Panc1 (cell line): ENCODE measurements at places on chromosomes 12 and 14.

DNA sequence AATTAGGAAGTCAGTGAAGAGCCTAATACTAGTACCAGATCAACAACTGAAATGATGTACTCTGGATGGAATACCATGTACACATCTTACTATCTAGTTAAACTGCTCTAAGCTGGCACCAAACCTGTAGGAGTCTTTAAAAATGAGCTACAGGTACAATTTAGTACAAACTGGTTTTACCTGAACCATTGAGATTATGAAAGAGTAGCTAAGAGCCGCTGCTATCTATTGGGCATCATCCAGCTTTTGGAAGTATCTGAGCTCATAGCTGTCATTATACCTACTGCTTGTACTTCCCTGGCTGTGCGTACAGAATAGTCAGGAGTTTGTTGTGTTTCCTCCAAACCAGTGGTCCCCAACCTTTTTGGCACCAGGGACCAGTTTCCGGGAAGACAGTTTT is 12.4 kb downstream of the TBC1D30 start:
- no peak for DNase-seq

DNA sequence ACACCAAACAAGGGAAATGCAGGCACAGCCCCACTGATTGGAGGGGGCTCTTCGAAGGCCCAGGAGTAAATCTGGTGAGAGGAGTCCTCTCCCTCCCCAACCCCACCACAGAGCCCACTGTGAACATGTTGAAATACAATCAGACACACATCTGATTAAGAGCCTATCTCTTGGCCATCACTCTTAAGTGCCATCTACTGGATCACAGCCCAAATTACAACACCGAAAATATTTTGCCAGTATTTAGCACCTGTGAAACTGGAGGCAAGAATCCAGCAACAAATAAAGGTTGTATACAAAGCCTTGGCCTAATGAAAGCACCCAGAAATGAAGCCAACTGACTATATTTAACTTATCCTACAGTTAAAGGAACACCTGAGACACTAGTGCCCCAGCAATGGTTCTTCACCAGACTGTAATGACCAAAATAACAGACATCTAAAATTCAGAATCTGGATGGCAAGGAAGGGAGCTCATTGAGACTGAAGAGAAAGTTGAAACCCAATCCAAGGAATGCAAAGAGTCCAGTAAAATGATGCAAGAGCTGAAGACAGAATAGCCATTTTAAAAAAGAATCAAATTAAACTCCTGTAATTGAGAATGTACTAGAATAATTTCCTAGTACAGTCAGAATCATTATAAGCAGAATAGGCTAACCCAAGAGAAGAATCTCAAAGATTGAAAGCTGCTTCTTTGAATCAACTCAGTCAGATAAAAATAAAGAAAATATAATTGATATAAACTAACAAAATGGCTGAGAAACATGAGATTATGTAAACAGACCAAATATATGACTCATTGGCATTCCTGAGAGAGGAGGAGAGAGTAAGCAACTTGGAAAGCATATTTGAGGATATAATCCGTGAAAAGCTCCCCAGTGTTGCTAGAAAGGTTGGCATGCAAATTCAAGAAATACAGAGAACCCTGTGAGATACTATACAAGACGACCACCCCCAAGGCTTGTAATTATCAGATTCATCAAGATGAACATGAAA is 1117.0 kb downstream of the FLRT2 start:
- no peak for DNase-seq

GRCh38 chr12:21823581-21823980 is 49.1 kb upstream of the KCNJ8 start:
- DNase-seq: no peak

GRCh38 chr12:112342587-112342986 is 39.6 kb downstream of the HECTD4 start:
- no peak for DNase-seq

GRCh38 chr12:115468087-115468510 is 784.1 kb upstream of the TBX3 start:
- no peak for DNase-seq

DNA sequence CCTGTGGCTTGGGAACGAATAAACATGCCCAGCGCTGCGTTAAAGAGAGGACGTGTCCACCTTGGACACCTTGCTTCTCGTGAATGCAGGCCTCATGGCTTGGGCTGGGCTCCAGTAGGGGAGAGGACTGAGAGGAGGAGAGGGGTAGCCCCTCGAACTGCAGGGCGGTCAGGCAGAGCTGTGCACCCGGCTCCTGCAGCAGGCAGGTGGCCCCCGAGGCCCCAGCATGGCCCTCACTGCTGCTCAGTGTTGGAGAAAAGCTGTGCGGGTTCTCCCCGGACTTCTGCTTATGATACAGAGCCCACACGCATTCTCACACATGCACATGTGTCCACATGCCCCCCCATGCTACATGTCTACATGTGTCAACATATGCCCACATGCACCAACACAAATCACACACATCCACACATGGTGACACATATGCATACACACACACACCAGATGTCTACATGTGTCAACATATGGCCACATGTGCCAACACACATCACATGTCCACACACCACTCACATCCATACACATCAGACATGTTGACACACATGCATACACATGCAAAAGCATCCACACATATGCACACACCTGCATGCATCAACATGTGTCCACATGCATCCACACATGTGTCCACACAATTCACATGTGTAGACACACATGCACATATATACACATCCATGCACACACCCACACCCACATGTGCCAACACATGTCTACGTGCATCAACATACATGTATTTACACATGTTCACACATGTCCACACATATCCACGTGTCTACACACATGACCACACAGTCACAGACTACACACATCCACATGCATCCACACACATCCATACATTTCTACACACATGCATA is 3.0 kb downstream of the ADGRD1 start:
- DNase-seq: no peak

GRCh38 chr12:55847603-55848291 is 5.0 kb upstream of the MMP19 start:
- DNase-seq: no peak
